ENCODE measurements at places on chromosomes 4 and X. TPM values are rescaled to one million over a fixed set of nuclear protein-coding genes. Genes with fewer than 3 reads are reported as not detected.

The SLC2A9 gene
- 3.7 TPM for total RNA-seq

The HTR2C gene
- total RNA-seq: not detected

DNA sequence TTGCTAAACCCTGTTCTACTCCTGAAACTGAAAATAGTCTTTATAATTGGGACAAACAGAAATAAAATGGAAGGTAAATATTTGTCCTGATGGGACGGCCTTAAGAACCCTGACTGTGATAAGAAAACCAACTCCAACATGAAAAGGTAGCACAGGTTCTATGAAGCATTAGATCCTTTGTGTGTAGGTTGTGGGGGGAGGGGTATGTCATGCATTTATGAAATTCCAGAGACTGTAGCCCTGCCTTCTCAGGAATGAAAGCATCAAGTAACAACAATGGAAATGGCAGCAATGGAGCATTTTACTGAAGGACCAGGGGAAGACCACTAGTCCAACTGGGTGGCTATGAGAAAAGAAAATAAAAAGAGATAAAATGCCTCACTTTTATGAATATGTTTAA lies 23.9 kb downstream of the CXXC4 start:
- ATAC-seq: no peak

DNA sequence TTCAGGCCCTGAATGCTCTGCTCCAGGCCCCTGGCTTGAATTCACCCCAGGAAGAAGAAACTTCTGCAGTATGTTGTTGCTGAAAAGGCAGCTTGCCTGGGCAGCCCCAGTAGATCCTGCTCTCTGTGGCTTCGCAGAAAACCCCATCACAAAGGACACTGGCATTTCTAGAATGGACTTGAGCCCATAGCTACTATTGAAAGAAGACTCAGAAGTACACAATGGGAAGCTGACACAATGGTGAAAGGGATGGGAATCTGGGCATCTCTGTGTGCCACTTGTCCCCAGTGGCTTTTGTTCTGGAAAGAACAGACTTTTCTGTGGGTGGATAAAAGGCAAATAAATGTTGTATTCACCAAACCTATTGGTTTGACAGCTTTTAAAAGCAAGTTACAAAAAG lies 67.4 kb upstream of the SCML1 start:
- ATAC-seq: no peak

GRCh38 chr4:159722052-159722451 lies 619.2 kb downstream of the RAPGEF2 start:
- ATAC-seq: no peak

GRCh38 chr4:48225368-48226141 lies 44.1 kb downstream of the TEC start:
- no peak for ATAC-seq

DNA sequence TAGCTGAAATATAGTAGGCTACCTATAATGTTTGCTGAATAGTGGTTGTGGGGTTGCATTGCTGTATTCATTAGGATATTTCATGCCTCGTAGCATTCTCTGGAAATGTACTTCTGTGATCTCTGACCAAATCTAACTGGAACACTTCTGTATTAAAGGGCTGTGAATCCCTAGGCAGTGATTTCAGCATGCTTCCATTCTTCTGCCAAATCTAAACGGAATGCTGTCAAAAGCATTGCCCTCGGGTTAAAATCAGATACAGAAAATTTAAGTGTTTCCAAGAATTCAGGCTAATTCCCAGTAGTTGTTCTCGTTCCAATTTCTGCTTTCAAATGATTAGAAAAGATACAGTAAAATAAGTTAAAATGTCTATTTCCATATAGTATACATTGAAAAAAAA lies 1847.5 kb upstream of the IGFBP7 start:
- no peak for ATAC-seq

GRCh38 chr4:22345678-22346077 lies 170.2 kb downstream of the ADGRA3 start:
- ATAC-seq: no peak

DNA sequence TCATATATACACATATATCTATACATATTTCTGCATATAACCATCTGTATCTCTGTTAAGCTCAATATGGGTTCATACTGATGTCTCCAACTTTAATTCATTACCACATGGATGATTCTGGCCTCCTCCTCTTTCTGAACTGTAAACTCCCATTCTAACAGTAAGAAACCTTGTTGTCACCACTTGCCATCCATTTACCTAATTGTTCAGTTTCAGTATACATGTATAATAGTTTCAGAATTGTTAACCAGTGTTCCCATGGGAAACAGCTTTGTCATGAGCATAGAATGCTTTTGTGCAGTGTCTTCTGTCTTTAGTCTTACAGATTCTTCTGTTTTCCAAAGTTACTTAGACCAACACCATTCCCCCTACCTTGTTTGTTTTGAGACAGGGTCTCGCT lies 35.9 kb downstream of the SLC9A6 start:
- no peak for ATAC-seq

All from gastroesophageal sphincter (tissue), 4 donors.